Central memory CD4-positive, alpha-beta T cell (primary cell): ENCODE measurements at places on chromosomes 2 and 18.

- no peak for DNase-seq
Measured at GRCh38 chr2:231890896-231891513, 35.2 kb downstream of the NPPC start.

DNA sequence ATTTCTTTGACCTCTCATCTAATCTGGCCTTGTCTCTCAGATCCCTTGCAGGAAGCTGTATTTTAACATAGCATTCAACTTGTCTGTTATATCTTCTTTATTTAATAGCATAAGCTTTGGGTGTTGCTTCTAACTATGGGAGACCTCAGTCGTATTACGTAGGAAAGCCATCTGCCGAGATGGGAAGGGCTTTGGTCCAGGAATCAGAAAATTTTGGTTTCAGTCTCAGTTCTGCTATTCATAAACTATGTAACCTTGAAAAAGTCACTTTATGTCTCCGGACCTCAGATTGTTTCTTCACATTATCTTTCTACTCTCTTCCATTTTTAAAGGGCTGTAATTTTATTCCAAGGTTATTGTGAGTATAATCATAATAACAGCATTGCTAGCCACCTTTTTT, 297.7 kb downstream of the SATB2 start:
- DNase-seq = no peak

DNA sequence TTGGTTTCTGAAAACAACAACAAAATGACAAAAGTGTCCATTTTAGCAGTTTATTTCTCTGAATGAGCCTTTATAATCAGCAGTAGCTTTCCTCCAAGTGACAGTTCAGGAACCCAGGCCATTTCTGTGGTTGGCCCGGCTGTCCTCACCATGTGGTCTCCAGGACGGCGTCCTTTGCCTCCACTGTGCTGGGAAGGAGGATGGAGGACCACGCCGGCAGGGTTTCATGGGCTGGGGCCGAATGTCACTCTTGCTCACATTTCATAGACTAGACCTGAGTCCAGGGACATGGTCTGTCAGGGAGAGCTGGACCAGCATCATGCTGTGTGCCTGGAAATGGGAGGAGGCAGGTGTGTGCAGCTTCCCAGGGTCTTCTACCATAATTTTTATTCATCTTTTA, 50.9 kb downstream of the ARHGEF4 start:
- no peak for DNase-seq

DNA sequence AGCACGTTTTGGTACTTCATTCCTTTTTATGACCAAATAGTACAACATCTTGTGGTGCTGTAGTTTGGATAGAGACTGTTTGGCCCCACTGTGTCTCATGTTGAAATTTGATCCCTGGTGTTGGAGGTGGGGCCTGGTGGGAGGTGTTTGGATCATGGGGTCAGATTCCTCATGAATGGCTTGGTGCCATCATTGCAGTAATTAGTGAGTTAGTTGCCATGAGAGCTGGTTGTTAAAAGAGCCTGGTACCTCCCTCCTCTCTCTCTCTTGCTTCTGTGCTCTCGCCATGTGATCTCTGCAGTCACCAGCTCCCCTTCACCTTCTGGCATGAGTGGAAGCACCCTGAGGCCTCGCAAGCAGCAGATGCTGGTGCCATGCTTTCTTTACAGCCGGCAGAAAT, 50.9 kb downstream of the NCAPH start:
- DNase-seq = no peak
